ENCODE measurements at places on chromosomes 11 and 22.

DNA sequence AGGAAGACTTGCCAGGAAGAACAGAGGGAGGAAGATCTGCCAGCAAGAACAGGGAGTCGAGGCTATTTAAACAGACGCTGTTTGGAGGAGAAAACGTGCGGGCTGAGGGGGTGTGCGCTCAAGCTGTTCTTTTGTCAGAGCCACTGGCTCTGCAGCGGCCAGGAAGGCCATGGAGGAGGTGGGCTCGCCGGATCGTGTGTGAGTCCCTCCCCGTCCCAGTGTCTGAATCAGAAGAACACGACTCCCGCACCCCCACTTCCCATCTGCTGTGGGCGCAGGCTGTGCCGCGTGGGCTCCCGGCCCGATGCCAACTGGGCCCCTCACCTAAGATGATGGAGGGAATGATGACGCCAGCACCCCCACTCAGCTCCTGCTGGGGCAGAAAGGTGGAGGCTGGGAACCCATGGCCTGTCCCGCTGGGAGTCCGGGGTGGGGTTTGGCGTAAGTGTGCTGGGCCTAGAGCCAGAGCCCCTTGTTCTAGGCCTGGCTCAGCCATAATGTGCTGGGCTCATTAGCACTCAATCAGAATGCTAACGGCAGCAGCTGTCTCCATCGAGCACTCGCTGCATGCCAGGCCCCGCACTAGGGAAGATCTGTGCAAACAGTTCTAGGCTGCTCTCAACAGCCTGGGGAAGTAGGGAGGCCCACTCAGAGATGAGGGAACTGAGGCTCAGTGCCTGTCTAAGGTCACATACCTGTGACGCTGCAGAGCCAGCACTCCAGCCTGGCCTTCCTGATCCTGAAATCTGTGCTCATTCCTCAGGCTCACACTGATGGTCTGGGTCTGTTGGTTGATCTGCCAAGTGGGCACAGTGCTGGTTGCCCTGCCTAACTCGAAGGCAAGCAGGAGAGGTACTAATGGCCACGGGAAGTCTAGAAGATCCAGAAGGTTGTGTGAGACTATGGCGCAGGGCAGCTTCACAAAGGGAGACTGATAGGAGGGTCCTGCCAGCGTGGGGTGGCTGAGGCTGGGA lies 11.5 kb downstream of the NPTXR start:
- no peak for ATAC-seq

DNA sequence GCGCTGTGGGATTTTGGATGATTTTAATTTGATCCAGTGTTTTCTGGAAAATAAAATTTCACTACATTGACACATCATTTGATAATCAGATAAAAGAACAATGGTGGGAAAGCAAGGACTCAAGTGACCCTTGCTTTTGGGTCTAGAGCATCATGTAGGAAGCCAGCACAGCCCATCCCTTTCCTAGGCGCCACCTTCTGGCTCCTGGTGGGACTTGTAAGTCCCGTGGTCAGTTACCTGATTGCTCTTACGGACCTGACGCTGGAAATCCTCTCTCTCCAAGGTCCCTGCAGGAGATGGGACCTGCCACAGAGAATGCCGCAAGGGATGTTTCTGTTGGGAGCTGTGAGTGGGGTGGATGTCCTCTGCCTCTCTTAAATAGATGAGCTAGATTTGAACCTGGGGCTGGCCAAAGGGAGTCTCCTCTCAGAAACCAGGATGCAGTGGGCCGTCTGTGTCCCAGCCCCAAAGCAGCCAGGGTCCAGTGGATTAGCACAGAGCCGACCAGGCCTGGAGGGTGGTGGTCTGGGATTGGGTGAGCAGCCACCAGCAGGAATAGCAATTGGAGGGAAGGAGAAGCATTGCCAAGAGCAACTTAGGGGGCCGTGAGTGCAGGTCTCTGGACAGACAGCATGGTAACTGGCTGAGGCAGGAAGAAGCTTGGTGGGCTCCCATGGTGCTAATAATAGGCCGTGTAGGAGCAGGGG lies 21.7 kb downstream of the TIMP3 start:
- no peak for ATAC-seq

DNA sequence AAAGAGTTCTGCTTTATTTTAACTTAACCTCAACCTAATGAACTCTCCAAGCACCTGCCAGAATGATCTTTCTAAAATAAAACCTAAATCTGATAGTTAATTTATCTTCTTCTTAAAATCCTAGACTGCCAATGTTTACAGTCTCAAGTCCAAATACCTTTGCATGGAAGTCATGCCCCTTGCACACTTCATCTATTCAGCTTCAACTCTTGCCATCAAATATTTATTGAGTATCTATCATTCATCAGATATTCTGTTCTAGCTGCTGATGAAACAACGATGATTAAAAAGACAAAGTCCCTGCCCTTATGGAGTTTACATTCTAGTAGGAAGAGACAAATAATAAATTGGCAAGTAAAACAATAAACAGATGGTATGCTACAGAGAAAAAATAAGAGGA lies 101.7 kb downstream of the APOL5 start:
- no peak for ATAC-seq

DNA sequence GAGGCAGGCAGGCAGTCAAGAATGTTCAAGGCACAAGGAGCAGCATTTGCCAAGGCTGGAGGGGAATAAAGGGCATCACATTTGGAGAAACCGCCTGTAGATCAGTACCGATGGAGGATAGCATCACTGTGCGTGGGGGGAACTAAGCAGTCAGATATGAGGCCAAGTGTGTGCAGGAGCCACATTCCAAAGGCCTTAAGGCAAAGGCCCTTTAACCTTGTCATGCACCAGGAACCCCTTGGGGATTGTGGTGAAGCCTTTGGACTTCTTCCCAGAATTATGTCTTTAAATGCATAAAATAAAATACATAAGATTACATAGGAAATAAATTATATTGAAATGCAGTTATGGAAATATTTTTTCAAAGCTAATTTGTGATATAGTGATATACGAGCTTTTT lies 532.1 kb downstream of the BUD13 start:
- ATAC-seq = no peak

- no peak for ATAC-seq
These were observed 31.0 kb upstream of the FCHSD2 start for GRCh38 chr11:73172992-73173656.

- no peak for ATAC-seq
These were observed 45.6 kb downstream of the DENND5A start for GRCh38 chr11:9219572-9219971.

DNA sequence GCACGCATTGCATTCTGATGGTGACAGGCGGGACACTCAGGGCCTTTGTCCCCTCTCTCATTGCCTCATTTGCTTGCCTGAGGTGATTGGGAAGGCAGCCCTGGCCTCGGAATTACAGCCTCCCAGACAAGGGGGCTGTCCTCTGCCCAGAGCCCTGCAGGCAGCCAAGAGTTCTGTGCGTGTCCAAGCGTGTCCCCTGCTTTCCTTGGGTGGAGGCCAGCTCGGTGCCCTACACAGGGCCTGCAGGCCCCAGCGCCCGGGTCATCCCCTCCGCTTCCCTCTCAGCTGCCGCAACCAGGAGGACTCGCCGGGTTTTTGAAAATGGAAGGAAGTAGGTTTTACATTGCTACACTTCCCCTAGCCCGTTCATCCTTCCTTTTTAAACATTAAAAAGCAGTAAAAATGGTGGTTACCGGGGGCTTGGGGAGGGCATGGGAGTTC lies 1.9 kb downstream of the GRAMD4 start:
- no peak for ATAC-seq

DNA sequence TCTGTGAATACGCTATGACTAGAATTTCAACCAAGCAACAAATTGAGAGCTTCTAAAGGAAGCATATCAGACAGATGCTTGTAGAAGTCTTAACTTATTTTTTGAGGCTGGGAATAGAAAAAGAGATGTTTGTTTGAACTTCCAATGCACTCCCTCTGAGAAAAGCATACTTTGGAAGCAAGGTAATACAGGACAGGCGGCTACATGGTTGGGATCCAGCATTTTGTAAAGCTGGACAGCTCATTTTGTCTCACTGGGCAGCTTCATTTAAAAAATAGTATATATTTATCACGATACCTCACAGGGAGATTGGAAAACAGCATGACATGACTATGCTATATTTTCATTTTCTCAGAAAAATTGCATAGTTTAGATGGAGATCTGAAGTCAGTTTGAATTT lies 821.3 kb upstream of the API5 start:
- ATAC-seq = no peak

- ATAC-seq = no peak
These were observed 261.9 kb upstream of the LUZP2 start for GRCh38 chr11:24234822-24235508.

DNA sequence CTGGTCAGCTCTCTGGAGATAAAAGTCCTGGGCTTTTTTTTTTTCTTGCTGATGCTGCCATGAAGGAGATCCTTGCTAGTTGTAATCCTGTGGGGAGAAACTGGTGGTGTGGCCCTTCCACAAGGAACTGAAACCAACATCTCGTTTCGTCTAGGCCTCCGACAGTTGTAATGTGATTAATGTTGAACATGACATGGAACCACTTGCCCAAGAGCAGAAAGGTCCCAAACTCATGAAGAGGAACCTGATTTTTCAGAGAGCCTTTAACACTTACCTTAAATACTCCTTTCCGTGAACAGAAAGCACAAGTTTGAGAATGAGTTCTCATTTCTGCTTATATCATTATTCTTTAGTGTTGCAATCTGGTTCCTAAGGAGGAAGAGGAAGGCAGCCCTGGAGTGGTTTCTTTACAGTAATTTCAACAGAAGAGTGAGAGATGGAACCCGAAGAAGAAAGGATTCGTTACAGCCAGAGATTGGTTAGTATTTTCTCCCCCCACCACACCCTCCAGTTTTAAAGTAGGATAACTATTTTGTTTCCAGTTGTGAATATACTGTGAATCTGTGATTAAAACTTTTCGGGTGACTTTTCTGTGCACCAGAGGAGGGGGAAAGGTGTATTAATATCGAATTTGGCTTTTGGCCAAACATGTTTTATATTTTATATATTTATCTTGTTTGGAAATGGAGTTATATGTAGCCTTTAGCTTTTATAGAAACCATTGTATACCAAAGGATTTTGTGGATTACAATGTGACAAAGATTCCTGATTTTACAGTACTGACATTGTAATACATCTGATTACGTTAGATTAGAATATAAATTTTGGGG lies 2.0 kb downstream of the KDM2A start:
- ATAC-seq = no peak

Data from activated T-helper 17 cell treated with anti-CD3 and anti-CD28 coated beads, Interleukin-2, amount 50 U/mL, for 72 hours (primary cell).